Eye (tissue), 1 donor: ENCODE measurements at places on chromosomes 11 and 22.
A peak's percentile ranks its signal among the peaks of the same experiment; 100 is the strongest.

DNA sequence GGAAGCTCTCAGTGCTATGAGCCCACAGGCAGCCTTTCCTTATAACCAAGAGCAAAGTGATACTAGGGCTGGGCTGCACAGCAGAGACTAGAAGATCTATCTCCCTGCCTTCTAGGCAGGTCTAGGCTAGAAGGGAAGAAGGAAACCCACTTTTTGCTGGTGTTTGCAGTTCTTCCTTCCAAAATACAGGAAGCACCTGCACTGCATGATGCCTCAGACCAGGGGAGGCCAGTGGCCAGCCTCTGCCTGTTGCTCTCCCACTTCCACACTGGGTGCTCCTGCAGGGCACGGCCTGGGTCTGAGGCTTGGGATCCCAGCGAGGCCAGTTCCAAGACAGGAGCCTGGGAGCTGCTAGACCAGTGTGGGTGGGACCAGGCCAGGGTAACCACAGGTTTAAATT is 6.0 kb upstream of the UCP3 start:
- no peak for DNase-seq

GRCh38 chr11:13874597-13874996 is 87.9 kb upstream of the SPON1 start:
- DNase-seq: no peak

DNA sequence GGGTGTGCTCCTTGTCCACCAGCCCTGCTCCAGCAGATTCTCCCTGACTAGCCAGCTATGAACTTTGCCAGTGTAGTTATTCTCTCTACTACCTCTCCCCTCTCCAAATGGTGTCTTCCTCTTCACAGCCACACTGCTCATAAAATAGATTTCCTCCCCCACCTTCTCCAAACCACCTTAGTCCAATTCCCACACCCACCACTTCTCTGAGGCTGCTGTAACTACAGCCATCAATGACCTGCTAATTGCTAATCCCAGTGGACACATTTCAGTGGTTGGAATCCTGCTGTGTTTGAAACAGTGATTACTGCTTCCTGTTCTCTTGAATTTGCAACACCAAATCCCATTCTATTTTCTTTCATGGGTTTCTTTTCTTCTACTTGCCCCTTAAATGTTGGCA is 23.4 kb downstream of the SYT9 start:
- DNase-seq: no peak

DNA sequence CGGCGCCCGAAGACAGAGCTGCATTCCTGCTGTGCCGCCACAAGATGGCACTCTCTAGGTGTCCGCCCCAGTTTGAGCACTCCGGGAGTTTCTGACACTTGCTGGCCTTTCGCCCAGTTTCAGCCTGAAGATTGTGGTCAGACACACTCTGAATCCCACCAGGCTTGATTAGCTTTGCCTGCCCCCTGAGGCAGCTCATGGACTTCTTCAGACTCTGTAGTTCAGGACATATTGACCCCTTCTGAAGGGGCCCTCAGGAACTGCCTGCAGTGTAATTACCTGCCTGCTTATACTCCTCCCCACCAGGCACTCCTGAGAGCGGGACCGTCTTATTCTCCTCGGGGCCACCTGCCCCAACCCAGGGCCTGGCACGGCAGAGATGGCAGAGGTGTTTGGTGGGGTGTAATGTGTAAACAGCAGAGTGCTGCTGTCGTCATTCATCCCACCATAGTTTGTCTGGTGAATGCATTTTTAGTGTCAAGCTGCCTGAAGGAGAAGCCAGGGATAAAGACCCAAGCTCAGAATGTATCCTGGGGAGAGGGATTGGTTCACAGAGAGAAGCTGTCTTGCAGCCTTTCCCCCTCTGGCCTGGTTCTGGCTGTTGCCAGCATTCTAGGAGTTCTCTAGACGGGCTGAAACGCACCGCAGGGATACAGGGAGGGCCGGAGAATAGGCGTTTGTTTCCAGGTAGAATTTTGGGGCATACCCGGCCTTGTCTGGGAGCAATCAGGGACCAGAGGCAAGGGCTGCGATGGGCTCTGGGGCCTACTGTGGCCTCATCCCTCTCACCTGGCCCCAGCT is 46.4 kb downstream of the EIF3F start:
- peak; percentile 95 for DNase-seq

- no peak for DNase-seq
Observed at GRCh38 chr11:35930466-35930865, 13.4 kb upstream of the LDLRAD3 start.

DNA sequence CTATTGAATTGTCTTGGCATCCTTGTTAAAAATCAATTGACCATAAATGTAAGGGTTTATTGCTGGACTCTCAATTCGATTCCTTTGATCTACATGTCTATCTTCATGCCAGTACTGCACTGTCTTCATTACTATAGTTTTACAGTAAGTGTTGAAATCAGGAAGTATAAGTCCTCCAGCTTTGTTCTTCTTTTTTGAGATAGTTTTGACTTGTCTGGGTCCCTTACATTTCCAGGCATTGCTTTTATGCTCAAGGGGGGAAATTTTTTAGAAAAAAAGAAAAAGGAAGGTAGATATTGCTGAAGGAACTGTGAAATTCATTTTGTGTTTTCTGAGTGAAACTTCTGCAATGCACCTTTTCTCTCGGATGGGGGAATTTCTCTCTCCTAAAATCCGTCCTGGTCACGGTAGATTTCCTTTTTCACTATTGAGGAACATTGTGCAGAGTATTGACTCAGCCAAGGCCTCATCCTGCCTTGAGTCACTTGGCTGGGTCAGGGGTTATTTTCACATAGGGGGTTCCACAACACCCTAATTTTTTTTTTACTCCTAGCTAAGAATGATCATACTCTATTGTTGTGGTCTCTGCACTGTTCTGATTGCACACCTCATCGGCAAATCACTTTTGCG is 2.8 kb upstream of the ACER3 start:
- no peak for DNase-seq

GRCh38 chr22:29715240-29715639 is 4.6 kb upstream of the CABP7 start:
- peak; percentile 88 for DNase-seq
